Fibroblast of villous mesenchyme (primary cell): ENCODE measurements at places on chromosomes 12 and 14. TPM values are rescaled to one million over a fixed set of nuclear protein-coding genes. Genes with fewer than 3 reads are reported as not detected.

DNA sequence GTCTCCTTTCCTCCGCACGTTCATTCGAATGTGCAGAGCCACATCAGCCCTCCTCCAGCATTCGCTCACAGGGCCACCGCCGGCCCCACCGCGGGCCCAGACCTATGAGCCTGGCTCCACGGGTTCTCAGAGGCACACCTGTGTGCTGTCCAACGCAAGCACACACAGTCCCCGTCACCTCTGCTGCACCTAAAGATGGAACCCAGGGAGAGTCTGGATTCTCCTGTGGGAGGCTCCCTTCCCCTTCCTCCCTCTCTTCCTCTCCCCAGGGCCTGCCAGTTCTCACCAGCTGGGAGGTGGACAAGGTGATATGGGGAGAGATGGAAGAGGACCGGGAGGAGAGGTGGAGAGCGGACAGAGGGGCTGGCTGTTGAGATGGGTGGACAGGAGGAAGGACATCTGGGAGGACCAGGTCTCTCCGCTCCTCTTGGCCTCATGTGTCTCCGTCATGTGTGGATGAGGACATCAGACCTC lies 4.9 kb upstream of the AQP6 start:
- no peak for DNase-seq

DNA sequence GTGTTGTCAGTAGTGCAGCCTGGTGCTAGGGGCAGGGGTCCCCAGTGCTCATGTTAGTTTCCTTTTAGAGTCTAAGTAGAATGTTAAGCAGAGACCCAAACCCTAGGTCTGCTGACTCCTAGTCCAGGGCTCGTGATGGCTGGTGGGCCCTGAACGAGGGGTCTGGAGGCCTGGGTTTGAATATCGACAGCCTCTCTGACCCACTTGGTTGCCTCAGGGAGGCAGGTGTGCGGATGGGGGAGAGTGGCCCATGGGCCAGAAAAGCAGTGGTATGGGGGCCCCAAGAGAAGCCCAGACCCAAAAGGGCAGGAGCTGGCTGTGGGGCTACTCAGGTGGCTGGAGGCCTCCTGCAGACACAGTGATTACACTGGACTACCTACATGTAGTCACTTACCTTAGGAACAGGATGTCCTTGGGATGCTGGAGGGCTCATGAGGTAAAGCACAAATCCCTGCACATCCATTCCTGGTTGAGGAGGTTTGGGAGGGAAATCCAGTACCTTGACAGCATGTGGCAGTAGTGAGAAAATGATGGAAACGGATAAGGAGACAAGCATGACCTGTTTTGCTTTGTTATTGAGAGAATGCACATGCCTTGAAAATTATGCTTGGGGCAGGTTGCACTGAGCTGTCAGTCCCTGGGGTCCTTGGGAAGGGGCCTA lies 1.7 kb upstream of the SLC25A29 start:
- DNase-seq: no peak

- DNase-seq: no peak
Measured at GRCh38 chr12:117038919-117039318, 60.3 kb downstream of the TESC start.

DNA sequence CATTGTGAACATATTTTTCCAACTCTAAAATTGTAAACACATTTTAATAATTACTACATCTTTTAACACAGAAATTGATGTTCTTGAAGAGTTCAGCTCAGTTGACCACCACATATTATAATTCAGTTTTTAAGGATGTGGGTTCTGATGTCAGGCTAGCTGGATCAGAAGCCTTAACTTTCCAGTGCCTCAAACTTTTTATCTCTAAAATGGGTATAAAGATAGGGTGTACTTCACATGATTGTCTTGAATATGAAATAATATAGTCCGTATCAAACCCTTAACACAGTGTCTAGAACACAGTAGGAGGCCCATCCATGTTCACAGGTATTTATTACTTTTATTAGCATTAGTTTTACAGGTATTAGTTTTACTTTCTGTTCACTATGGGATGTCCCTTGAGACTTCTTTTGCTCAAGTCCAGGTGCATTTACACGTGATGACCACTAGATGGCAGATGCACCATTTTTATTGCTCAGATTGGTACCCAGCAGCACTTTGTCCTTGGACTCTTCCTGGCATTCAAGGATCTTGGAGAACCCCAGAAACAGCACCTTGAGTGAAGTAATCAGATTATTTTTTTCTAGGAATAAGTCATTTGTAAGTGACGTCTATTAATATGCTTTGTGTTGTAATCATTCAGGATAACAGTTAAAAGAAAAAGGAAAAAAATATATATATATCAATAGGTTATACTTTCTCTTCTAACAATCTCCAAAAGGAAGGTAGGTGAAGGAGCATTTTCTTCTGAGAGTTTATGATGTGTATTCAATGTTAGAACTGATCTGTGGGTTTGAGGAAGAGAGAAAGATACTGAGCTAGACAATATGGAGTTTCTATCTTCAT lies 580.2 kb downstream of the ETNK1 start:
- DNase-seq: peak; percentile 67

The IL31 gene
- not detected in 2 replicates for total RNA-seq
